ENCODE measurements at places on chromosomes 3 and 15. TPM values are rescaled to one million over a fixed set of nuclear protein-coding genes. Genes with fewer than 3 reads are reported as not detected.

Gene NRROS
- total RNA-seq = 4.0 TPM

Gene B4GALT4
- 60.4 TPM for total RNA-seq

Gene TMOD2
- 3.0 TPM for total RNA-seq

Gene ALPK3
- total RNA-seq = 1.0 TPM

Gene SAMD7
- total RNA-seq = not detected

Gene LRRC31
- 62.9 TPM for total RNA-seq

Gene CFAP91
- total RNA-seq = 1.3 TPM

Gene QRICH1
- 83.6 TPM for total RNA-seq

Gene C3orf20
- total RNA-seq = not detected

Gene USP3
- 74.7 TPM for total RNA-seq

Gene CAND2
- 0.64 TPM for total RNA-seq

Gene TRIM42
- total RNA-seq = not detected

Gene ERICH6
- not detected for total RNA-seq

Gene ZCWPW2
- total RNA-seq = 0.98 TPM

Gene DNASE1L3
- 1.2 TPM for total RNA-seq

Gene HRG
- total RNA-seq = not detected

Gene CLDN11
- 4.3 TPM for total RNA-seq

Gene NEK11
- 5.3 TPM for total RNA-seq

All from left colon (tissue), 2 donors.